IMR-90 (cell line): ENCODE measurements at places on chromosomes 3 and 15. TPM values are rescaled to one million over a fixed set of nuclear protein-coding genes. Genes with fewer than 3 reads are reported as not detected.

SNTN gene
- total RNA-seq: not detected in 2 replicates

ABCC5 gene
- 8.4 and 9.2 TPM in 2 replicates for total RNA-seq

OSBPL10 gene
- total RNA-seq: 7.2 and 9.5 TPM in 2 replicates

MB21D2 gene
- total RNA-seq: 44.8 and 46.4 TPM in 2 replicates

GPR15 gene
- total RNA-seq: not detected in 2 replicates

TBCCD1 gene
- 17.8 and 19.7 TPM in 2 replicates for total RNA-seq

FANCD2 gene
- total RNA-seq: 18.9 and 19.7 TPM in 2 replicates

IQCH gene
- total RNA-seq: 2.5 and 2.8 TPM in 2 replicates

PDE8A gene
- 32.4 and 40.3 TPM in 2 replicates for total RNA-seq

DUOXA1 gene
- not detected in 2 replicates for total RNA-seq

RTP1 gene
- total RNA-seq: not detected in 2 replicates
